ENCODE measurements at places on chromosomes 5 and 9.

DNA sequence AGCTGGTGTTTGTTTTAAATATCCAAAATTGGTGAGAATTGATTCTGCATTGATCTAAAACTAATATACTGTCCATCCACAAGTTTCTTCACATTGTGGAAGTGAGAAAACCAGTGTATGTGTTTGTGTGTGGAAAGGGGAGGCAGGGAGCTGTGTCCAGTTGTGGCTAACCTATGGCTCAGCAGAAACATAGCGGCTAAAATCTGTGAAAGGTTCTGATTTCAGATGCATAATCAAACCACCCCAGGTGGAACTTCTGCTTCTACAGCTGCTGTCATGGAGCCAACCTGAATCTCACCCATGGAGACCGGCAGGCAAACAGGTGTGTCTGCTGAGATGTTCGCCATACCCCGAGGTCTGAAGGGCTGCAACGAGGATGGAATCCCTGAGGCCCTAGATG, at the start of gene TAF11L14:
Gene TAF11L14 (plus strand): TSS at position 301 of the 400 bp plus-strand sequence.
- DNase-seq: no peak

- DNase-seq: no peak
These were observed 332.8 kb downstream of the MLLT3 start for GRCh38 chr9:20289423-20290010.

DNA sequence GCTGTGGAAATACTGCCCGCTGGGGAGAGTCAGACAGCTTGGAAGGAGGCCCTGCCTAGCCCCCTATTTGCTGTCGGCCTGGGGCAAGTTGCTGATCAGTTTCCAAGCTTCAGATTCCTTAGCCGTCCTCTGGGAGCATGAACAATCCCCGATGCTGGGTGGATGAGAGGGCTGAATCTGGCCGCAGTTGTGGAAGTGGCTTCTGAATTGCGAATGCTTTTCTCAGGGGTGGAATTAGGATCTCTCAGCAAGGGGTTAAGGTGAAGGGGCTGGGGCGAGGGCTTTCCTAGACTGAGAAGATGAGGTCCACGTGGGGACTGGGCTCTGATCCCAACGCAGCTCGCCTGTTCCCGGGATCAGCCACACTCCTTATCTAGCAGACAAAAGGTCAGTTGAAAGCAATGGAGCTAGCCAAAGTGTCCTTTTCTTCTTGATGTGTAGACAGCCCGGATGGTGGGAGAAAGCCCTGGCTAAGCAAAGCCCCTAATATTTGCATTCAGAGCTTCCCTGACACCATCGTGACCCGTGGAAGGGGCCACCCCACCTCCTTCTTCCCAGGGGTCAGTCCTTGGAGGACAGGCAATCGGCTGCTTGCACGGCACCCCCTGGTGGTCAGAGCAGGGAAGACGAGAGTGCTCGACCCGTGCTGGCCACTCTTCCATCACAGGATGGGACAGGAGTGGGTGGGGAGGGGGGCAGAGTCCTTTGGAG, 54.9 kb downstream of the COL15A1 start:
- peak; percentile 43 for DNase-seq

DNA sequence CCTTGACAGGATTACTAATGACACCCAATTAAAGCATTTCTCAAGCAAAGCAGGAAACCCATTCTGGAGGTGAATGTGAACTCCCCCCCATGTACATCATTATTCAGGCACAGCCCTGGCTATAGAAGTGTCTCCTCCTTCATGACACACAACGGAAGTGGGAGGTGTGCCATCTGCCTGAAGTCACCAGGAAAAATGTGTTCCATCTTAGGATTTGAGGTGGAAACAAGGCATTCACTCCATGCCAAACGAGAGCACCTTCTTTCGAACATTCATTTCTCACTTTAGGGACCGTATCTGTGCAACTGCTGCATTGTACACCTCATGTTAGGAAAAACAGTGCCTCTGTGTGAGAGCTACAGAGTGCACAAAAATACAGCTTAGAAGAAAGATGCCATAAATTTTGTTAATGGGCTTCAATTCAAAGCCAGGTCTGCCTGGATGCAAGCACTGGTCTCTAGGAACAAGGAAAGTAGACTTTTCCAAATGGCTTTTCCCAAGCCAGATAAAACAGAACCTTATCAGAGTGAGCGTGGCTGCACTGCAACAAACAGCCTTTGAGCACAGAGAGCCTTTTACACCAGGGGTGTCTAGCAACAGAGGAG, 19.4 kb downstream of the GOLM1 start:
- DNase-seq: no peak

DNA sequence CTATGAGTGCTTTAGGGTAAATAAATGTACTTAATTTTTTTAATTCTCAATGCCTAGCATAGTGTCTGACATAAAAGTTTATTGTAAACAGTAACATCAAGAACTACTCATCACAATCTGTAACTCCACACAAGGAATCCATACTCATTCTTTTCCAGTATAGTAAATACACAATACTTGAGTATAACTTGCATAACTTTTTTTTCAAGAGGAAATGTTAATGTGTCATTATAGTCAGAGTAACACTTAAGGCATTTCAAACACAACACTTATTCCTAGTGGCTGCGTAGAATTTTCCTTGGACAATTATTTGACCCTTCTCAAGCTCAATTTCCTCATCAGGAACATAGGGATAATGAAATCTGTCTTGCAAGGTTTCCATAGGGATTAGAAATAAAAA, 584.3 kb downstream of the CAAP1 start:
- DNase-seq: no peak

DNA sequence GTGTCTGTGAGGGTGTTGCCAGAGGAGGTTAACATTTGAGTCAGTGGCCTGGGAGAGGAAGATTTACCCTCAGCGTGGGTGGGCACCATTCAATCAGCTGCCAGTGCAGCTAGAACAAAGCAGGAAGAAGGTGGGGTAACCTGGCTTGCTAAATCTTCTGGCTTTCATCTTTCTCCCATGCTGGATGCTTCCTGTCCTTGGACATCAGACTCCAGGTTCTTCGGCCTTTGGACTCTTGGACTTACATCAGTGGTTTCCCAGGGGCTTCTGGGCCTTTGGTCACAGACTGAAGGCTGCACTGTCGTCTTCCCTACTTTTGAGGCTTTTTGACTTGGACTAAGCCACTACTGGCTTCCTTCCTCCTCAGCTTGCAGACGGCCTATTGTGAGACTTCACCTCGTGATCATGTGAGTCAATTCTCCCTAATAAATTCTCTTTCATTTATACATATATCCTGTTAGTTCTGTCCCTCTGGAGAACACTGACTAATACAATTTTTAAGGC, 38.1 kb downstream of the PBX3 start:
- peak; percentile 27 for DNase-seq

DNA sequence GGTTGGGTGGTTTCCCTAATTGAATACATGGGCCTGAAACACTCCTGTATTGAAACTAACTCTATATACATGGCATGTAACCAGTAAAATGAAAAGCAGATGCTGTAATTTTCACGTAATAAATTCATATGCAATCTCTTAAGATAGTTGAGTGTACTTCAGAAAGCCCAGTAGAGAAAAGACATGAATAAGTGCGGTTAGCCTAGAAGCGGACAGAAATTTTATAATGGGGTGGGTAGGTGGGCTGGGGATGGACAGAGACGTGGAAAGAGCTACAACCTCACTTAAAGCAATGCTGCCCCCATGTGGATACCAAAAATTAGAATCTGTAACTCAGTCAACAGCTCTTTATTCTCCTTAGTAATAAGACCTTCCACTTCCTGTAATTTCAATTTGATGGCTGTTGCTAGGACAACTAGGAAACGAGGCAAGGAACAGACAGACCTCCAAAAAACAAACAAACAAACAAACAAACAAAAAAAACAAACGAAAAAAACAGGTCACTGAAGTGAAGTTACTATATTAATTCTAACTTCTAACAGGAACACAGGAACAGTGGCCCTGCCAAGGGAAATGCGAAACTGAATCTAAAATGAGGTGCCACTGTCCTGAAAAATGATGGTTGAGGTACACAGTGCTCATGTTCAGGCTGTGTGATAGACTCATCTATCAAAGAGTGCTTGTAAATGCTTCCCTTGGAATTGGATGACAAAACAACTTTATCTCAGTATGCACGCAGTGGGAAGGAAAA, 103.4 kb upstream of the GNA14 start:
- peak; percentile 12 for DNase-seq

- no peak for DNase-seq
These were observed 62.3 kb downstream of the NSUN2 start for GRCh38 chr5:6570530-6570929.

GRCh38 chr9:27391040-27391895, 94.3 kb upstream of the EQTN start:
- no peak for DNase-seq

GRCh38 chr5:5572976-5573797, 150.7 kb downstream of the ICE1 start:
- DNase-seq: no peak

GRCh38 chr9:70409800-70410199, 4.7 kb downstream of the KLF9 start:
- DNase-seq: no peak

DNA sequence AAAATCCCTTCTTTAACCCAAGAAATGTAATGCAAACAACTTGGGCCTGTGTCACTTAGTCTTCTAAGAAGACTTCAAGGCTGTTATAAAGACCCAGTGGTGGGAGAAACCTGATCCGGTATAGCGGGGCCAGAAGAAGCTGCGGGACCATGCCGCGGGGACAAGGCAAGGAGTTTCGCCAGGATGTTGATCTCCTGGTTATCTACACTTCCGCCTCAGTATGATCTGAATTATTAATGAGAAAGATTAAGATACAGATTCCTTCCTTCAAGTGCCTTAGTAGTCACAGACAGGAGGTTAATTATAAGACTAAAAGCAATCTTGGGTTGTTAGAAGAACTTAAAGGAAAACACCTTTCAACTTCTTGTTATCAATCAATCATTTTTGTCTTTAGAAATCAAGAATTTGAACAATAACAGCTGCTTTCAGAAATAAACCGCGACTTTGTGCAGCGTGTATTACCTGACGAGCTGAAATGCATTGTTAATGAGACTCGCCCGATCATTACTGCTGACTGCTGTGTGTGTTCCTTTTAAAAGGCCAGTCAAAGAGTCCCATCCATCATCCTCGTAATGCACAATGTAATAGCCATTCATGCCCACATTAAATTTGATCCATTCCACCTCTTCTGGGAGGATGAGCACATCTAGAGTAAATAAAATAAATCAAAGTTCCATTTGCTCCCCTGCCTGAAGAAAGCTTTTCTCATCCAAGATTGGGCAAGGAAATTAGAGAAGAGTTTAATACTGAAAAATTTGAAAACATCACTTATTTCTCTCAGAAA, 22.2 kb downstream of the ERAP1 start:
- no peak for DNase-seq

DNA sequence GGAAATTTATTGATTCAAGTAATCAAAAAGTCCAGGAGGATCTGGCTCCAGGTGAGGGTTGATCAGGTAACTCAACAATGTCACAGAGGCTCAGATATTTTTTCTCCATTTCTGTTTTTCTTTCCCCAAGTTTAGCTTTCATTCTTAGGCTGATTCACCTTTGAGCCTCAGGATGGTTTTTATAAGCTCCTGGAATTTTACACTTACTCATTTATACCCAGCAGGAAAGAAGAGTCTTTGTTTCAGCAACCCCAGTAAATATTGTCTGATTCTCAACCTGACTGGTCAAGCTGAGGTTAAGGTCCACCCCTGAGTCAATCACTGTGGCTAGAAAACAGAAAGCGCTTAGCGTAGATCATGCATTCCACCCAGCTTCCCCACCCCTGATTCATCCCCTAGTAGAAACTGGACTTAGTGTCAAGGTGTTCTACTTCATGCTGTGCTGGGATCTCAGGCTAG, 500.6 kb downstream of the KIF4B start:
- DNase-seq: no peak

- no peak for DNase-seq
These were observed 12.6 kb upstream of the TTC23L start for GRCh38 chr5:34826347-34826746.

DNA sequence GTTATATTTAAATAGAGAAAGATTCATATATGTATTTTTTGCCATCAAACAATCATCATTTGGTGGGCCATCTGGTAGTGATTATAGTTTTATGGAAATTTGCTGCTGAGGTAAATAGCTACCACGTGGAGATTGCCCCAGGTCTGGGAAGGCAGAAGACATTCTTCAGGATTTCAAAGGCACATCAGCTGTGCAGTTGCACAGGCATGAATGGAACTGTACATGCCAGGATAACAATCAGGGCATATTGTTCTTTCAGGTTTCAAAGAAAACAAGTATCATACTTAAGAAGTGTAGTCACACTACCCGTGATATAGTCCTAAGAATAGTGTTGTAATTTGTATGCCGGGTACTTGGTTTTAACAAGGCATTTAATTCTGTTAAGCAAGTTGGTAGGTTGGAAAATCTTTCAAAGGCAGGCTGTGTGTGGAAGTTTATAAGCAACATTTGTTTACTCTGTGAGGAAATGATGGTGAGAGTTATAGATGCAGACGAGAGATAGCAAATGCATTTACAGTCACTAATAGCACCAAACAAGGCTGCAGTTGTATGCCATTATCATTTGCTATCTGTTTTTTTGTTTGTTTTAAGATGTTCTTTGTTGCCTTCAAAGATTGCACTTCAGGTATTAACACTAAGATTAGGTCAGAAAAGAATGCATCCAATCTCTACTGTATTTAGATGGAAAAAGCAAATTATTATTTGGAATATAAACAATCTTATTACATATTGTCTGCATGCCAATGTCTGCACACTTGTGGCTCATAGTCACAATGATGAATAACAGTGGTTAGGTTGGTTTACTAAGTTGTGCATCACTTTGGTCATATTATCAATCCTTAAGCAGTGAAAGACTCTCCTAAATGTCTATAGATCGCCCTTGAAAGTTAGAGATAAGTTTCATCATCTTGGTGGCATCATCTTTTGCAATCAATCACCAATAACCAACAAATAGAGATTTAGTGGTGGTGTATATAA, 55.3 kb downstream of the RPS23 start:
- DNase-seq: no peak

DNA sequence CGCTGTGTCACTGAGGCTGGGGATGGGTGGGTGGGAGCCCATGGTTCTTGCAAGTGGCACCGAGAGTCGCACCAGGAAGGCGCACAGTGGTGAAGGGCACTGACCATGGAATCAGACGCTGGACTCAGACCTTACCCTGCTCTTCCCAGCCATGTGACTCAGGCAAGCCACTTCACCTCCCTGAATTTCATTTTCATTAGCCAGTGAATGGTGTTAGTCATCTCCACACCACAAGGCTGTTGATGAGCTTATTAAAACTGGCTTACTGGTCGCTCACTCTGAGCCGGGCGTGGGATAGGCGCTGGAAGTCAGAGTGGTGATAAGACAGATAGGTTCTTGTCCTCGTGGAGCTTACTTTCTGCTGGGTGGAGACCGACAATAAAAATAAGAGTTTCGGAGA, 25.1 kb downstream of the FGF18 start:
- no peak for DNase-seq

GRCh38 chr5:45399041-45399440, 297.1 kb downstream of the HCN1 start:
- no peak for DNase-seq

Data from stimulated activated CD4-positive, alpha-beta T cell treated with anti-CD3 and anti-CD28 coated beads, Interleukin-15, amount 100 ng/mL, for 48 hours (primary cell).